Keratinocyte (primary cell): ENCODE measurements at places on chromosomes 2 and 18. TPM values are rescaled to one million over a fixed set of nuclear protein-coding genes. Genes with fewer than 3 reads are reported as not detected.

Gene CXCR1
- 12.7 to 23.5 TPM (median 14.5 TPM) in 3 replicates for polyA plus RNA-seq

Gene DUSP2
- polyA plus RNA-seq: 0.79 to 2.1 TPM (median 1.2 TPM) in 3 replicates

Gene FAM110C
- polyA plus RNA-seq: 25.1 to 38.0 TPM (median 26.3 TPM) in 3 replicates

GRCh38 chr2:72000110-72000509 lies 147.6 kb downstream of the CYP26B1 start:
- no peak for DNase-seq

DNA sequence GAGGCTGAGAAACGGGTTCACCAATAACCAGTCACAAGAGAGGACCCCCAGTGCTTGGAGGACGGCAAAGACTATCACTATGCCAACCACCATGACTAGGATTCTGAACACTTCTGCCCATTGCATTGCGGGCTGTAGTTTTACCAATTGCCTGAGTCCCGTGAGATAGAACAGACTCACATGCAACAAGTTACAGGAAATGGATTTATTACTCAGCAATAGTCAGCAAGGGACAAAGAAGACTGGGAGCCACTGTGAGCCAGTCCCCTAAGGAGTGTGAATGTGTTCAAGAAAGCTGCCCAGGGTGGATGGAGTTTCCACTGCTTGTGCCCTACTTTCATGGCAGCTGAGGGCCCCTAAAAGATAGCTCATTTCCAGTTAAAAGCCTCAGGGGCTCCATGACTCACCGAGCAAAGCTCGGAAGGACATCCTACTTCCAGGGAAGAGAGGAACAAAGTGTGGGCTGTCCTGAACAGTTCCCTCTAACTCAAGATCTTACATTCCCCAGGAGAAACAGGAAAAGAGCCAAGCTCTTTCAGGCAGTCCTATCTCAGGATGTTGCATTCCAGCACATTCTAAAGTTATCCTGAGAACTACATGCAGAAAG lies 54.4 kb downstream of the SLC4A3 start:
- no peak for DNase-seq

GRCh38 chr2:202941771-202942170 lies 29.7 kb downstream of the CARF start:
- DNase-seq: no peak

GRCh38 chr2:64454386-64455332 lies 697 bp downstream of the LGALSL start:
- DNase-seq: no peak

DNA sequence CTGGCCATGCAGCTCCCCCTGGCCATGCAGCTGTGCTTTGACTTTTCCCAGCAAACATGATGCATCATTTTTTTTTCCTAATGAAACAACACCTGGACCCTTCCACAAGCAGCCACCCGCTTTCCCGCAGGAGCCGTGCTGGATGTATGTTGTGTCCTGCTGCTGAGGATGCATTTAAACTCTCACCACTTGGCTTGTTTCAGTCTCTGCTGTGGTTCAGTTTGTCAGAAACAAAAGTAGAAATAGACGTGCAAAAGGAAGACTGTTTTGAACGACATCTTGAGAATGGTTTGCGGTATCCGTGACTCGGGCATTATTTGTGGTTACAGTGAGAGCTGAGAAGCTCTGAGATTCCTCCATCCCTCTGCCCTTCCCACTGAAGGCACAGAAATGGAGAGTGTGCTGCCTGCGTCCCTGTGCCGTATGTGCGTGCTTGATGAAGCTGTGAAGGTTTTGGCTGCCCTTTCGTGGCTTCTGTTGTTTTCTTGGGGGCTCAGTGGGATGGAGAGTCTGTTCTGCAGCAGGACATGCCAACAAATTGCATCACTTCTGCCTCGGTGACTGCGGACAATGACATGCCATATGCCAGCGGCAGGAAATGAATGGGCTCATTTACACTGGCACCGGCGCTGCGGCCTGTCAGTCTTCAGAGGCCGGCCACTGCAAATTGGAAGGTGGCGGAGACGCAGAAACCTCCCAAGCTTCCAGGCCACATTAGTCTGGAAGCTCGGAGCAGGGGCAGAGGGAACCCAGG lies 417.7 kb upstream of the SALL3 start:
- DNase-seq: no peak

DNA sequence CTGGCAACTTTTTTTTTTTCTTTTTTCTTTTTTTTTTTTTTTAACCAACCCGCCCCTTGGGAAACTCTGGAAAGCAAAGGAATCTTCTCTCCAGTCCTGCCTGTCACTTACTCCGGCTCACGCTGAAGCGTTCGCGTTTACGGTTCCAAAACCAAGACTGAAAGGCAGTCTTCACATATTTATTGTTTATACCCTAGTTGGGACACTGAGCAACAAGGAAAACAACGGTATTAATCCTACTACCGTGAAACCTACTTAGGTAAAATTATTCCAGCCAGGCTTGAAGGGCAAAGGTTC lies 125.4 kb downstream of the OSBPL1A start:
- no peak for DNase-seq

GRCh38 chr18:35953688-35954087 lies 18.8 kb upstream of the RMP24 start:
- DNase-seq: no peak

GRCh38 chr2:162746310-162746709 lies 92.3 kb downstream of the KCNH7 start:
- no peak for DNase-seq

- no peak for DNase-seq
Measured at GRCh38 chr2:197798187-197798586, 6.2 kb upstream of the PLCL1 start.

GRCh38 chr2:97011977-97012569 lies 25.7 kb upstream of the FAM178B start:
- no peak for DNase-seq

DNA sequence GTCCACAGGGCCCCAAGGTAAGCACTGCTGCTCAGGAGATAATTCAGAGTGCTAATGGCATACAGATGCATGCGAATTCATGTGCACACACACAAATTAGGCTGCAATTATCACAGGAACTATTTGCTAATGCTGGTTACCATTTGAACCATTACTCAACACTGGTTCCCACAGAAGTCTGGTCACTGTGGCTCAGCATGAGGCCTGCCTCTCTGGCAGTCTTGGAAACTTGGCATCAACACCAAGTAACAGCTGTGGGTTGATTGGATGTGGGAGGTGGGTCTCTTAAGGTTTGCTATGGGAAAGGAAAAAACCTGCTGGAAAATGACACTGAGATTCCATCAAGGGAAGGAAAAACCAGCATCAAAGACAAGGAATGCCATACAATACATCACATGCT lies 105.0 kb downstream of the CELF4 start:
- DNase-seq: no peak

- no peak for DNase-seq
Measured at GRCh38 chr18:76476665-76477561, 18.1 kb downstream of the ZNF516 start.

GRCh38 chr18:33467531-33467930 lies 27.0 kb upstream of the CCDC178 start:
- no peak for DNase-seq
